ENCODE measurements at places on chromosomes 7 and 10.
A peak's percentile ranks its signal among the peaks of the same experiment; 100 is the strongest.

DNA sequence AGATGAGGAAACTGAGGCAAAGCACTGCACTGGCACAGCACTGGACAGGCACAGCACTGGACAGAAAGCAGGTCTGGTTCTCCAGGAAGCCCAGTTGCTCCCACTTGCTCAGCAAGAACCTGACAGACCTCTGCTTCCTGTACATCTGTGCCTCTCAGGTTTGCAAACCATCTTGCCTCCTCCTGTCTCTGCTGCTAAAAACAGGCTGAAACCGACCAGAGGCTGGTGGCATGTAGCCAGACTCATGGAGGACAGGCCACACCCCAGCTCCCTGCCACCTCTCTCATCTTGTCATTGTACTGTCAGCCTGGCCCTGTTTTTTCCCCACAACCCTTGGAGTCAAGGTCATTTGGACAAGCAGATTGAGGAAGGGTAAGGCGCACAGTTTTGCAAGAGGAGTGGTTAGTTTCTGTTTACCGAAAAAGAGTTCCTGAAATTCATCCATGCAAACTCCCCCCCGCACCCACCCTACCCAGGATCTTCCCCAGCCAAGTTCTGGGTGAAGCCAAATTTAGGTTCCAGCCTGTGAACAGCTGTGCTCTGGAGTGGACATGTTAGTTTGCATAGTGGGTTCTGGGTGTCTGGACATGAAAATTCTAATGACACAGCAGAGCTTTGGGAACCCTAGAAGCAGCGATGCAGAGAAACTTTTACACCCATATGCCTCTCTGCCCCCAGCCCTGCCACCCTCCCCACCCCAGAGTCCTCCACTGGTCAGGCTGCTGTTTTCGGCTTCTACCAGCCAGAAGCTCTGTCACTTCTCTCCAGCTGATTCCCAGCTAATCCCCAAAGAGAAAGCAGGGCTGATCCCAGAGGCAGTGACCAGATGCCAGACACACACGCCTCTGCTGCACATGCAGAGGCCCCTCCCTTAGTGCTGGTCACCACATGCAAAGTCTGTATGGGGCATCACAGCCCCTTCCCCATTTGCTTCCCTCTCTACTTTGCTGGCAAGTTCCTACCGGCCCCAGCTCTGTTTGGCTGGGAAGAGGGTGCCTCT is 8.5 kb upstream of the C10orf105 start:
- peak; percentile 74 for DNase-seq

- peak; percentile 21 for DNase-seq
Observed at GRCh38 chr10:91694170-91694794, 61.4 kb upstream of the PPP1R3C start.

DNA sequence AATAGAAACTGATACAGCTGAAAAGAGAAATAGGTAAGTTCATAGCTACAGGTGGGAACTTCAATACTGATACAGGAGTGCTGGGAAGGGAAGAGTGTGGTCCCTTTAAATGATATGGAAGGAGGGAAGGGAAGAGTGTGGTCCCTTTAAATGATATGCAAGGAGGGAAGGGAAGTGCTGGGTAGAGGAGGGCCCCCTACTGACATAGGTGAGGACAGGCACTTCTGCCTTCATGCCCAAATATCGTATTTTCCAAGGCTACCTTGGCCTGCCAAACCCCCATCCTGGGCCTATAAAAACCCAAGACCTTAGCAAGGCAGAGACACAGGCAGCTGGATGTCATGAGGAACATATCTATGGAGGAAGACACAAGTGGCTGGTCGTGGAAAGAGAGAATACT is 92.3 kb downstream of the MAGI2 start:
- no peak for DNase-seq

DNA sequence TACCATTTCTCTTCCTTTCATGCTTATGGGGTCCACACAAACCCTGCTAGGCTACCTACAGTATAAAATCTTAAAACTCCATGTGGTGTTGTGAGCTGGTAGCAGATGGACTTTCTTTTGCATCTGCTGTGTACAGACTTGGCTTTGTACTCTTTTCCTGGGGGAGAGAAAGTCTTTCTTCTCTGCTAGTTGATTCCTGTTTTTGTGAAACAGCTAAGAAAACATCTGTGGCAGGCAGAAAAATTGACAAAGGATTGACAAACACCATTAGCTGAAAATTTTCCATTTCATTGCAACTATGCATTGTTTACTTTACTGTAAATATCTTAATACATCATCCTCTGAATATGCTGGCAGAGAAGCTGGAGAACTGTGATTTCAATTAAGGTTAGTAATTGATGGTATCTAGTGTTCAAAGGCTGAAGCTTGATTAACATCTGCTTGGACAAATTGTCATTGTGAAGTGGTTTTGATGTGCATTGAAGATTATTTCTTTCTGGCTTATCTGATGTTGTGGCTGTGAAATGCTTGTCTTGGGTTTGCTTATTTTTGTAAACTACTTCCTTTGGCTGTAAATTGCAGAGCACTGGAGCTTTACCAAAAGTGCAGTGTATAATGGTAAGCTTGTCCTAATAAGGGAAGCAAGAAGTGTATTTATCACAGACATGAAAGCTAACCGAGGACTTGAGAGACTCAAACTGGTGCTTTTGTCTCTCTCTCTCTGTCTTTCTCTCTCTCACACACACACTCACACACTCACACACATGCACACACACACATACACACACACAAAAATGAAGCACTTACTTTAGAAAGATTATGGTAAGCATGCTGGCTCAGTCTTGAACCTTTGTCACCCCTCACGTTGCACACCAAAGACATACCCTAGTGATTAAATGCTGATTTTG is at the start of gene FOXP2:
Gene FOXP2, plus strand, starts transcription at position 660 of the 908 bp plus-strand sequence. CDS start 11,697 bp downstream, outside the sequence.
- no peak for DNase-seq

GRCh38 chr7:131011976-131012375 is 278.0 kb upstream of the KLF14 start:
- DNase-seq = peak; percentile 66

GRCh38 chr7:47035522-47035921 is 546.4 kb downstream of the TNS3 start:
- no peak for DNase-seq

DNA sequence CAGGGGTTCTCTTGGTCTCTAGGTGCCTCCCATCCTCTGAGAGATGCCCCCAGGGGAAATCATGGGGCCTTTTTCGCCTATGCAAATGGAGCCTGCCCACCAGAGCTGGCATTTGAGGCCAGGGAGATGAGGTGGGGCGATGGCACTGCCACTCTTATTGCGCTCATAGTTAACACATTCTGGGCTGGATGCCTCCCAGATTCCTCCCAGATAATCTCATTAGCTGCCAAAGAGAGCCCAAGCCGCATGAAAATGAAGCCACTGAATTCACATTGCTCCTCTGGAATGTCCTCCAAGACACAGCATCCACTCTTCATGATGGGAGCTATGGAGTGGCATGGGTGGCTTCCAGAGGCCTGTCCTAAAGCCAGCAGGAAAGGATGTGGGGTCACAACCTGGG is 61.0 kb downstream of the GOLGA7B start:
- no peak for DNase-seq

DNA sequence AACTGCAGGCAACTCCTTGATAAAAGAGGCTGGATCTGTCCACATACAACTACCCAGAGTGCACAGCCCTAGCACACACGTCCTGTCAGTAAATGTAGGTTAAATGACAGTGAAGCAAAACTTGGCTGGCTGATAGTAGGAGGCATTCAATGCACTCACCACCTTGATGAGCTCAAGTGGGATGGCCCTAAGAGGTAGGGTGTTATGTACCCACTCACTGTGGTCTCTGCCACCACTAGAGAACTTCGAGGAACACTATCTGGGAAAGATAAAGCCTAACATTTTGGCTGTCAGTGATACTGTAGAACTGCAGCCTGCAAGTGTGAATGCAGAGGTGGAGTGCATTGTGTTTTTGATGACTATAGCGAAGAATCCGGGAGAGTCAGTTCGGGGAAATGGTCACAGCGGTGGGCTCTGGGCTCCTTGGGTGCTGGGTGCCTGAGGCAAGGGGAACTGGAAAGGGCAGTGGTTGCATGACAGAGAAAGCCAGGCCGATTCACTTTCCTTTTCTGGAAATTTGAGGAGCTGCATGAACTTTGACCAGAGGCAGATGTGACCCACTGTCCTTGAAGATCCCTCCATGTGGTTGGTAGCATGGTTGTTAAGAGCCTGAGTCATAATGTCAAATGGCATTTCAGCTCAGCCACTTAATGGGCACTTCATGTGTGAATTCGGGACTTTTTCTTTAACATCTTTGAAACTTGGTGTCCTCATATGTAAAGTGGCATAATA is 93.1 kb upstream of the ZPBP start:
- DNase-seq = no peak

DNA sequence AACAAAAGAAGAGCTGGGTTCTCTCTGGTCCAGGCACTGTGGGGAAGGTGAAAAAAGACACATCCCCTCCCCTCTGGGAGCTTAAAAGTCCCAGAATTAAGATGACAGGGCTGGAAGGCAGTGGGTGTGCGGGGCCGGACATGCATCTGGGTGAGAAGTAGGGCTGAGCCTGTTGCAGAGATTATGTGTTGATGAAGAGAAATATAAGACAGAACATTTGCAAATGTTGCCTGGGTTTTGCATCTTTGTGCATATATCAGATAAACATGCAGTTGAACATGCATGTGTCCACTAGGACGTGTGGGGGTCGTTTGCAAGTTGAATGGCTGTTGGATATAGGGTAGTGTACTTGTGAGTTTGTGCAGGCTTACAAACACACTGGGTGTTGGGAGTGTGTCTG is 94.3 kb upstream of the PPIF start:
- DNase-seq = no peak

GRCh38 chr7:49432254-49432653 is 341.2 kb upstream of the VWC2 start:
- no peak for DNase-seq

GRCh38 chr7:152076324-152076821 is 50.9 kb downstream of the GALNT11 start:
- peak; percentile 1 for DNase-seq

Measured in CD4-positive, alpha-beta T cell treated with Interleukin-12 subunit alpha and Interleukin-12 subunit beta, for 1 hour (primary cell).